ENCODE measurements at places on chromosomes 7 and 10.

DNA sequence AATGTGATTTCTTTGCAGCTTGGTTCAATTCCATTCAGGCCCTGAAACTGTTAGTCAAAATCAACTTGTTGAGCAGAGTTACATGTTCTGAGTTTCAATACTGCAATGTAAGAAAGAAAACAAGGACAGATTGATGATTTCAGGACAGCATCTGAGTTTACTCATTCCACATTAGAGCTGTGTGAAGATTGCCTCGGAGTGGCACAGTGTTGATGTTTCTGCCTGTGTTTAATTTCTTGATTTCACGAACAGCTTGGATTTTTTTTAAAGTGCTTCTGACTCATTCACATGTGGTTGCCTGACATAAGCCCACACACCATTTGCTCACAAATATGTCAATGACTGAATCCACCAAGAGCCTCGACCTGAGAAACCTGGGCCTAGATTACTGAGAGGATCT lies 101.2 kb upstream of the PARD3 start:
- peak; percentile 3 for DNase-seq

- DNase-seq = no peak
Measured at GRCh38 chr10:34565934-34566333, 249.2 kb downstream of the PARD3 start.

GRCh38 chr7:82623812-82624211 lies 180.2 kb upstream of the CACNA2D1 start:
- DNase-seq = no peak

DNA sequence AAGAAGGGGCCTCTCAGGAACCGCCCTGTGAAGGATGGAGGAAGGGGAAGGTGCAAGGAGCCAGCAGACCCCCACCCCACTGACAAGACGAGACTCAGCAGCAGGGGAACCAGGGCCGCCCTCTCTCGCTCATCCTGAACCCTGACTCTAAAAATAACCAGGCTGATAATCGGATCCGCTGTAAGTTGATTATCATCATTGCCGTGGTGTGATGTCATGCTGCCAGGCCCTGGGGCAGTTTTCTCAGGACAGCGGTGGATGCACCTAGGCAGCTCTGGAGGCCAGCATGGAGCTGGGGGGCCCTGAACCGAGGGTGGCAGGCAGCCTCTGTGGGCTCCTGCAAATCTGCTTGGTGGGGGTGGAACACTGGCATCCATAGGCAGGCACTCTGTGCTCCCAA lies 7.9 kb downstream of the RET start:
- DNase-seq = no peak

- no peak for DNase-seq
Measured at GRCh38 chr10:109679478-109679877, 243.8 kb downstream of the XPNPEP1 start.

DNA sequence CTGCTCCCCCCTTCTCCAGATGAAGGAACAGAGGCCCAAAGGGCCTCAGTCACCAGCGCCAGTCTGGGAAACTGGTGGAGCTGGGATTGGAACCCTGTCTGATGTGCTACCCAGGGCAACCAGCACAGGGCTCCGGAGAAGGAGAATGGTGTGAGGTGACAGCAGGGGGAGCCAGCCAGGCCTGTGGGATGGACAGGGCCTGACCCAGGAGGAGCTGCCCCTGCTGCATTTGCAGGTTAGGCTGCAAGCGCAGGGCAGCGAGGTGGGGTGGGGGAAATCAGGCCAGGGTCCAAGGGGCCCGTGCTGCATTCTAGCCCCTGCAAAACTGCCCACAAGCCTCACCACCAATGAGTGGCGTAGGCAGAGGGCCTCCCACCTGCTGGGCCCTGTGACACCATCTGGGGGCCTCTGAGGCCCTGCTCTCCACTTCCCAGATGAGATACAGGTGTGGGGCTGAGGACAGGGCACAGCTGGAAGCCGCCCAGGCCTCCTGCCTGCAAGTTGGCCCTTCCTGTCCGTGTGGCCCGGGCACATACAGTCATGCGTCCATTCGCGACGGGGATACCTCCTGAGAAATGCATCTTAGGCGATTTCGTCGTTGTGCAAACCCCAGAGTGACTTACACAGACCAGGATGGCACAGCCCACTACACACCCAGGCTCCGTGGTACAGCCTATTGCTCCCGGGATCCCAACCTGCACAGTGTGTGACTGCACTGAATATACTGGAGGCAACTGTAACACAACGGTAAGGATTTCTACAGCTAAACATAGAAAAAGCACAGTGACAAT lies 45.3 kb downstream of the RASGEF1A start:
- DNase-seq = no peak

DNA sequence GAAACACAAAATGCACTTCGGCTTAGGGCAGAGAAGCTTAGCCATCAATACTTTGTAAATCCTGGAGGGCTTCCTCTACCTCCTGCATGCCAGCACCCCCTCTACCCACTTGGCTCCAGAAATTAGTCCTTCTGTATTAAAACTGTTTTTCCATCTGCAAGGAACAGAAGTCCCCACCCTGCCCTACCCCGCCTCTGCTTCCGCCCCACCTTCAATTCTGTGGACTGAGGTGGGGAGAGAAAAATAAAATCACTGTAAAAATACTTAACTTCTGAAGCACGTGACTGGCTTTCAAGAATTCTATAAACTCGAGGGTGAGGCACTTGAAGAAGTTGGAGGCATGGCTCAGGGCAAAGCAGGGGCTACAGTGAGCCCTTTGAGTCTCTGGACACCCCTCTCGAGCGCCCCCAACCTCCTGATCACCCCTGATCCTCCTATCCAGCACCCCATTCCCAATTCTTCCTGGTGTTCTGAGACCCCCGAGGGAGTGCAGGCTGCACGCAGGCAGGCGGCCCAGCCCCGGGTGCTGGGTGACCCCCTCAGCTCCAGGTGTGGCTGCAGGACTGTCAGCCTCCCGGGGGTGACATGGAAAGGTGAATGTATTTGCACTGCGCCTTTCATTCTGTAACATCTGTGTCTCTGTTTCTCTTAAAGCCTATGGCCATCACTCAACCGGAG lies 7.3 kb upstream of the KIAA1217 start:
- DNase-seq = no peak

DNA sequence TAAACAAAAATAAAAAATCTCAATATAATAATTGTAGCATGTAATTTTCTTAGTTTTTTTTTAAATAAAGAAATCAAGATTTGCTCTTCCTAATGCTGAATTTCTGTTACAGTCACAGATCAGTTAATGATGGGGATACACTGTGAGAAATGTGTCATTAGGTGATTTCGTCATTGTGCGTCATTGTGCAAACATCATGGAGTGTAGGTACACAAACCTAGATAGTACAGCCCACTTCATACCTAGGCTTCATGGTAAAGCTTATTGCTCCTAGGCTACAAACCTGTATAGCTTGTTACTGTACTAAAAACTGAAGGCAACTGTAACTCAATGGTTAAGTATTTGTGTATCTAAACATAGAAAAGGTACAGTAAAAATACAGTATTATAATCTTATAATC lies 74.4 kb upstream of the LSM8 start:
- DNase-seq = no peak

DNA sequence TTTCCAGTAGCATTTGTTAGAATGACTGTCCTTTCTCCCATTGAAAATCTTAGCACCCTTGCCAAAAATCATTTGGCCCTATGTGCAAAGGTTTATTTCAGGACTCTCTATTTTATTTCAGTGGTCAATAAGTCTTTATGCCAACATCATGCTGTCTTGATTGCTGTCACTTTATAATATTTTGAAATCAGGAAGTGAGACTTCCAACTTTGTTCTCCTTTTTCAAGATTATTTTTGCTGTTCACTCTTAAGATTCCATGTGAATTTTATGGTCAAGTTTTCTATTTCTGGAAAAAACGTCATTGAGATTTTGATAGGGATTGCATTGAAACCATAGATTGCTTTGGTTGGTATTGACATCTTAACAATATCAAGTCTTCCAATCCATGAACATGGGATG lies 65.1 kb downstream of the PAXIP1 start:
- no peak for DNase-seq

DNA sequence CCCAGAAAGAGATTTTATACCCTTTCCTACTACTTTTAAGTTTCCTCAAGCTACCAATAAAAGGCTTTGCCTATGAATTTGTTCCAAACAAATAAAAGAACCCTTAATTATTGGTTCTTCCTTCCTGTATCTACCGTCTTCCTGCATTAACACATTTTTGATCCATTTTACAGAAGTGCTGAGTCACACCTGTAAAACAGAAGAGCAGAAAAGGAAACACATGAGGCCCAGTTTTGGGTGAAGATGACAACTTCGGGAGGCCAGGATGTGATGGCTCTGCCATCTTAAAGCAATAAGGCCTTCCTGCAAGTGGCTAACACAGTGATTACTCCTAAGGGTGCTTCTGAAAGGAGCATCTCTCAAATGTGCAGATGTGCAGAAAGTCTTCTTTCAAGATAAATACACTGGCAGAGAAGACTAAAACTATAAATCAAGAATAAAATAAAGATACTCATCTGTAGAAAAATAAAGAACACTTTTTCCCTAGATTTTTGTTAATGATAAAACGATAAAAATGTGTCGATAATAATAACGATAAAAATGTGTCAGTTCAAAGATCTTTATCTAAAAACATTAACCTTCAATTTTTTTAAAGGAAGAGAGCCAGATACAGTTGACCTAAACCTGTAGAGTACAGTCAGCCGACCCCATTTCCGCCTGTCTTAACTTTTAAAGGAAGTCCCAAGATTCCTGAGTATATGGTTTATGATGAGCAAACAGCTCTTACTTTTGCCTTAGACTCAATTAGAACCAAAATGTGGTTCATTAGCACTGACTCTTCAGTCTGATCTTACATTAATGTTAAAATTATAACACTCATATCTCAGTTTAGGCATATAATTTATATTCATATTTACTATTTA lies 108.6 kb downstream of the UBE2H start:
- DNase-seq = no peak

GRCh38 chr7:22400150-22400814 lies 43.3 kb upstream of the RAPGEF5 start:
- DNase-seq = no peak

GRCh38 chr10:126243971-126244370 lies 144.3 kb downstream of the ADAM12 start:
- no peak for DNase-seq

- DNase-seq = no peak
Measured at GRCh38 chr10:132324186-132324585, 7.8 kb upstream of the LRRC27 start.

GRCh38 chr7:13724977-13725566 lies 264.4 kb downstream of the ETV1 start:
- no peak for DNase-seq

- no peak for DNase-seq
Measured at GRCh38 chr7:159211540-159212182, 67.0 kb upstream of the VIPR2 start.

DNA sequence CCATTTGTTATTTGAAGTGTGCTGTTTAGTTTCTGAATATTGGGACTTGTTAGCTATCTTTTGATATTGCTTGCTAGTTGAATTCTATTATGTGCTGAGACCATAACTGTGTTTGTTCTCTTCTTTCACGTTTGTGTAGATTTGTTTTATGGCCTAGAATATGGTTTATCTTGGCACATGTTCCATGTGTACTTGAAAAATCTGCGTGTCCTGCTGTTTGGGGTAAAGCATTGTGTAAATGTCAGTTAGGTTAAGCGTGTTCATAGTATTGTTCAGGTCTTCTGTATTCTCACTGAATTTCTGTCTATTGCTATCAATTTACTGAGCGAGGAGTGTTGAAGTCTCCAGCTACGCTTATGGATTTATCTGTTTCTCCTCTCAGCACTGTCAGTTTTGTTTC lies 19.4 kb downstream of the MMP21 start:
- no peak for DNase-seq

- no peak for DNase-seq
Measured at GRCh38 chr10:131230641-131231322, 80.7 kb downstream of the TCERG1L start.

DNA sequence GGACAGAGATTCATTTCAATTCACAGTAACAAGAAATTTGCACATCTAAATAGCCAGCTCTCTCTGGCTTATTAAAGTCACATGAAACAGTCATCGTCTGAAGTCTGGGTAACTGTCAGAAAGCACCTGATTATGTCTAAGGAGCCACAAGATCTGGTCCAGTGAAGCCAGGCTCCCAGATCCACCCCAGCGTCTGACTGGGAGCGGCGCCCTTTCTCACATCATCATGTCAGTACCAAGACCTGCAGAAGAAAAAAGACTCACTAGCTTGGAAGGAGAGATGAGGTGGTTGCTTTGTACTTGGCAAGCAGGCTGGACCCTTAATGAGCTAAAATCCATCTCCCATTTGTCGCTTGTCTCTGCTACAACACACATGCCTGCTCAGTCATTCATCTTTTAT lies 58.4 kb downstream of the VOPP1 start:
- no peak for DNase-seq

DNA sequence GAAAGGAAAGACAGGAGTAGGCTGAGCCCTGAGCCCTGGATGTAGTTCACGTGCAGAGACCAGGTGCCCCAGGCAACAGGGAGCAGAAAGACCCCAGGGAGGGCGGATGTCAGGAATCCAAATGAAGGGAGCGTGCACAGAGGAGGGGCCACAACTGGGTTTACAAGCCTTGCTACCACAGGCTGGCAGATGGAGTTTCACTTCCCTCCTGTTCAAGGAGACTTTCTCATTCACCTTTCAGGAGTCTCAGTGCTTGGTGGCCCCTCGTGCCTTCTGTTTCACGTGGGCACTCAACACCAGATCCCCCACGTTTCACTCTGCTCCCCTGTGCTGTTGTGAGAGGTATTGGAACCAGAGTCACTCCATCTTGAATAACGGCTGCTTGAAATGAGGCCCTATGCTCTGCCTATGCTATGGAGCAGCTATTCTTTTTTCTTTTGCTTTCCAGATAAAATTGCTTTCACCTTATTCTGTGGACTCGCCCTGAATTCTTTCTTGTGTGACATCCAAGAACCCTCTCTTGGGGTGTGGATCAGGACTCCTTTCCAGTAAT lies 601.4 kb upstream of the IGFBP3 start:
- no peak for DNase-seq

DNA sequence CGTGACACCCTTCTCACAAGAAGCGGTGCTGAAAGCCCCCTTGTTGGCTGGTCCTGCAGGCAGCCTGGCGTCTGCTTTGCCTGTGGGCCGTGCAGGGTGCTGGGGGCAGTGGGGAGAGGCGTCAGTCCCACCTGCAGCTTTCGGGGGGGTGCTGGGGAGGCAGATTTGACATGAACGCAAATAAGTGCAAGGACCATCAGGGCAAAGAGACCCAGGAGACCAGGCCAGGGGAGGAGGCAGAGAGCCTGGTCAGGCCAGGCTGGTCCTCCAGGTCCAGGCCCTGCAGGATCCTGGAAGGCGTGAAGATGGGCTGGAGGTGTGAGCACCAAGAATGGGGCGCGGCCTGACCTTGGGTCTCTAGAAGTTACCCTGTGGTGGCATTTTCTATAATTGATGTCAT lies 81.6 kb downstream of the MGMT start:
- DNase-seq = no peak

GRCh38 chr10:32207544-32207943 lies 139.4 kb downstream of the EPC1 start:
- DNase-seq = peak; percentile 29

Measured in T-helper 1 cell (primary cell).